ENCODE measurements at places on chromosomes 1 and 21. TPM values are rescaled to one million over a fixed set of nuclear protein-coding genes. Genes with fewer than 3 reads are reported as not detected.

DNA sequence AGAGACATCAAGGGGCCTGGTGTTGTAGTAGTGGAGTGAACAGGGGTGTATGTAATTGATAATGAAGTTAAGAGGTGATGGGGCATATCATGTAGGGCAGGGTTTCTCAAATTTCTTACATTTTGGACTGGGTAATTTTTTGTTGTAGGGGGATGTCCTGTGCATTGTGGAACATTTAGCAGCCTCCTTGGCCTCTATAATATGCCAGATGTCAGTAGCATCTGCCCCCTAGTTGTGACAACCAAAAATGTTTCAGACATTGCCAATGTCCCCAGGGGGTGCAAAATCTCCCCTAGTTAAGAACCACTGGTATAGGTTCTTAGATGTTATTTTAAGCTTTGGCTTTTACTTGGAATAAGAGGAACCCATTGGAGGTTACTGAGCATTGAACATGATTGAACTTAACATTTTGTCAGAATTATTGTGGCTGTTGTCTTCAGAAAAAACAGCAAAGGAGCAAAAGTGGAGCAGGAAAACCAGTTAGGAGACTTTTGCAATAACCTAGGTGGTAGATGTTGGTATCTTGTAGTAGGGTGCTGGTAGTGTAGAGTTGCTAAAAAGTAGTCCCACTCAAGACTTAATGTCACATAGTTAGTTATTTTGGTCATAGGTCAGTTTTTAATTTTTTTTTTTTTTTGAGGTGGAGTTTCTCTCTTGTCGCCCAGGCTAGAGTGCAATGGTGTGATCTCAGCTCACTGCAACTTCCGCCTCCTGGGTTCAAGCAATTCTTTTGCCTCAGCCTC, 6.2 kb downstream of the ZNF326 start:
- no peak for DNase-seq

GRCh38 chr1:208107425-208108212, 136.6 kb downstream of the PLXNA2 start:
- DNase-seq = no peak

DNA sequence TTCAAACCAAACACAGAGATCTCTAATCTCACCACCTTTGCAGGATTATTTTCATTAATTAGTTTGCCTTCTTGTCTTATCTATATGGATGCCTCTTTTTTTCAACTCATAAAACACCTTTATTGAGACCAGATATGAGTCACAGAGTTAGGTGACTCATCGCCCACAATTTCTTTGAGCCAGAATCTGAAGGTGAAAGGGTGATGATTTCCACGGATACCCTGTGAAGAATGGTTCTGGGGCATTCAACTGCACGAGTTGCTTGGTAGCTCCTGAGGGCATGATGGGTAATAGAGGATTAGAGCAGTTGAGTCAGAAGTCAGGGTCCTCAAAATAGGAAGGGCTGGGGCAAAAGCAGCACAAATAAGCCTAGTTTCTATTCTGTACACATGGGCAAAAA, 128.2 kb downstream of the TBX19 start:
- no peak for DNase-seq

GRCh38 chr1:21149430-21149854, 27.3 kb downstream of the EIF4G3 start:
- peak; percentile 82 for DNase-seq

Gene ESPN
- polyA plus RNA-seq = 2.3 TPM

Gene LRRC53
- not detected for polyA plus RNA-seq

Gene ADCY10
- 0.04 TPM for polyA plus RNA-seq

GRCh38 chr1:28458237-28459228, 47.3 kb upstream of the RCC1 start:
- DNase-seq = peak; percentile 20

Gene MYBPH
- polyA plus RNA-seq = 353 TPM

Gene JAM2
- 39.6 TPM for polyA plus RNA-seq

DNA sequence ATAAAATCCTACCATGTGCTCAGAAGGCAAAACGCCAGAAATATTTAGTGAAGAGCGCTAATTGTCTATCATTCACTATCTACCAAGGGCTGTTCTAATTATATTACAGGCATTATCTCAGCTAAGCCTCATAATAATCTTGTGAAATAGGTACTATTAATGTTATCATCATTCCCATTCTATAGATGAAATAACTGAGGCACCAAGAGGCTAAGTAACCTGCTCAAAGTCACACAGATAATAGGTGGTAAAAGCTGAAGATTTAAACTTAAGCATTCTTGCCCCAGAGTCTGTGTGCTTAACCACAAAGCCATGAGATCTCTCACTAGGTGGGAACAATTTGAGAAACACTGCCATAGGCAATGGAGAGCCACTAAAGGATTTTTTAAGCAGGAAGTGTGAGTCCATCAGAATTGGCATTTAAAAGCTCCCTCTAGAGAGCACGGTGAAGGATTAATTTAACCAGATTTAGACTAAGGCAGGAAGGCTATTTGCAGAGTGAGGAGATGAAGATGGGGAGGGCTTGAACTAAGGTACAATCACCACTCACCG, 1.7 kb upstream of the SMAP2 start:
- no peak for DNase-seq

Gene PRDM16
- polyA plus RNA-seq = 1.1 TPM

Gene C8A
- 0.33 TPM for polyA plus RNA-seq

Gene OPRD1
- polyA plus RNA-seq = 0.45 TPM

DNA sequence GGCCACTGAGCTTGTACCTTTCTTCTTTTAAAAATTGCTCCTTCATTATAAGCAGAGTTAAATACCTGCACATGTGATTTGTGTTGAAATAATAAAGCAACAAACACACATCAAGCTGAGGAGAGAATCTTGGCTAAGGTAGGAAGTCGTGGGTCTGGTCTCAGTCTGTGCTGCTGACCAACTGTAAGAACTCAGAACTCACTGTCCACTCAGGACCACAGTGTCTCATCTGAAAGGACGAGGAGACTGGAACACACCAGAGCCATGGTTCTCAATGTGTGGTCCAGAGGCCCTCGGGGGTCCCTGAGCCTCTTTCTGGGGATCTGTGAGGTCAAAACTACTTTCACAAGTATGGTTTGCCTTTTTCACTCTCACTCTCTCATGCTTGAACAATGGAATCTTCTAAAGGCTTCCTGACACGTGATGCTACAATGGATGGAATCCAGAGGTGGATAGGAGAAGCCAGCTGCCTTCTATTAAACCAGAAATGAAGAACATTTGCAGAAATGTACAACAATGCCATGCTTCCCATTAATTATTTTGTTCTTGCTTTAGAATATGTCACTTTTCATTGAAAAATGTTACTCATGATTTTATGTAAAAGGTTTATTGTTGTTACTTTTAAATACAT, 17.3 kb upstream of the ETS2 start:
- peak; percentile 68 for DNase-seq

DNA sequence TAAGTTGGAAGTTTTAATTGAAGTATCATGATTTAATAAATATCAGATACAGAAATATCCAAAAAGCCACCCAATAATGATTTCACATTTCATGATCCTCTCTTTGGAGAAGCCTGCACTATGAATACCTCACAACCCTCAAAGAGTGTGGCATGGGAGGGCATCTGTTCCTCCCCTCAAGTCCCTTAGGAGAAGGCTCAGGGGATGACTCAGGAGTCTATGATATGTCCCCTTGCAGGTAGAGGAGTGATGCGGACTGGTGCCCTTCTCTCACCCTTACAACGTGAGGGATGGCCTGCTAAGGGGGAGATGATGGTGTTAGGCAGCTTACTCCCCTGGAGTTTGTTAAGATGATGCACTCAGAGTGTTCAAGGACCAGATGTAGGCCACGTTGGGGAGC, 303.3 kb upstream of the DUSP10 start:
- DNase-seq = no peak

Gene FCRLB
- polyA plus RNA-seq = 0.35 TPM

DNA sequence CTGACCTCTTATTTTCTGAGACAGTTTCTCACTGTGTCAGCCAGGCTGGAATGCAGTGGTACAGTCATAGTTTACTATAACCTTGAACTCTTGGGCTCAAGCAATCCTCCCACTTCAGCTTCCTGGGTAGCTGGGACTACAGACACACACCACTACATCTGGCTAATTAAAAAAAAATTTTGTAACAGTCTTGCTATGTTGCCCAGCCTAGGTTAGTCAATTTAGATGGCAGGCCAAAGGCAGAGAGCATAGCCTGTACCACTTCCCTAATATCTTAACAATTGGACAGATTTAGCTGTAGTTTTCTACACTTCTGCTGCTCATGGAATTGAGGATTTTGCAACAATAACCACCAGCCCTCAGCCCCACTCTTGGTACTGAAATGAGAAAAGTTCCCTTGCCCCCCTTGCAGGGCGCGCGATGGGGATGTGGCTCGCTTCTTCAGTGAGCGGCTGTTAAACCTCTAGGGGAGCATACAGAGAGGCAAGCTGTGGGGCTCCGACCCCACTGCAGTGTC, 34.9 kb upstream of the PTGFRN start:
- DNase-seq = no peak

DNA sequence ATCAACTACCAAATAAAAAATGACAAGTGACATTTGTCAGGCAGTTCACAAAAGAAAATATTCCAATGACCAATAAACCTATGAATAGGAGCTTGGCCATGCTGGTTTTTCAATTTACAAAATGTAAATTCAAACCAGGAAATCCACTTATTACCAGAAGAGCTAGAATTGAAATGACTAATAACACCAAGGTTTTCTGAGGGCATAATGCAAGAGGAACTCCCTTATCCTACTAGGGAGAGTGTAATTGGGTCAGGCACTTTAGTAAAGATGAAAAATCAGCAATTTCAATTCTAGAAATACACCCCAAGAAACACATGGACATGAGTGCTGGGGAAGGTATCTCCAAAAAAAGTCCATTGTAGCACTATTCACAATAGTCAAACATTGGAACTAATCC, 16.7 kb upstream of the TIAM1 start:
- DNase-seq = no peak

Gene OR2AK2
- not detected for polyA plus RNA-seq

DNA sequence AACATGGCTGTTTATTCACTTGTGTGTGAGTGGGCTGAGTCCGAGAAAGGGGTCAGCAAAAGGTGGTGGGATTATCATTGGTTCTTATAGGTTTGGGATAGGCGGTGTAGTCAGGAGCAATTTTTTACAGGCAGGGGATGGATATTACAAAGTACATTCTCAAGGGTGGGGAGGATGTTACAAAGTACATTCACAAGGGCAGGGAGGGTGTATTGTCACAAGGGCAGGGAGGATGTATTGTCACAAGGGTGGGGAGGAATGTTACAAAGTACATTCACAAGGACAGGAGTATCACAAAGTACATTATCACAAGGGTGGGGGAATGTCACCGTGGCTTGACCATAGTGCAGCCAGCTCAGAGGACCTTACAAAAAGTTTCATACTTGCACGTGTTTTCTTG, 31.1 kb upstream of the ITLN2 start:
- no peak for DNase-seq

GRCh38 chr1:234490793-234491479, 12.0 kb upstream of the TARBP1 start:
- no peak for DNase-seq

GRCh38 chr1:58611861-58612385, 34.9 kb upstream of the TACSTD2 start:
- DNase-seq = no peak

Gene HOOK1
- polyA plus RNA-seq = 3.8 TPM

GRCh38 chr1:25615563-25616094, 962 bp upstream of the MAN1C1 start:
- DNase-seq = peak; percentile 15

DNA sequence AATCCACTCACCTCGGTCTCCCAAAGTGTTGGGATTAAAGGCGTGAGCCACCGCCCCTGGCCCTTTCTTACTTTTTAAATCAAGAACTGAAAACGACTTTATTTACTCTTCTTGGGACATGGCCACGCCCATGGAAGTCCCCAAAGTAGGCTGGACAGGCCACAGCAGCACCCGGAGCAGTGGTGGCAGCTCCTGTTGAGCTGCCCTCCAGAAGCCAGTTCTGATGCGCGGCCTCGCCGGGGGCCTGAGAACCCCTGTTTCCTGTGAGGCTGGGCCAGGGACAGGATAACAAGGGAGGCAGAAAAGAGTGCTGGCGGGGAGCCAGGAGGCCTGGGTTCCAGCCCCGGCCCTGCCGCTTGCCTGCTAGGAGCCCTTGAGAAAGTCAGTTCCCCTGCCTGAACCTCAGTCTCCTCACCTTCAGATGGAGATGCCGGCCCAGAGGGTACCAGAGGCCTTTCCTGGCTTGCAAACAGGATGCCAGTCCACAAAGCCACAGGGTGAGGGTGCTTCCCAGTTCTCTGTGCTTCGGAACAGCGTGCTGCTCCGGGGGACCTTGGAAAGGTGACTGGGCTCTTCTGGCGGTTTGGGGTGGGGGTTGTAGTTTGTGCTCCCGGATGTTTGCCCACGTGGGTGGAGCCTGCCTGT, 59.4 kb downstream of the RUNX3 start:
- DNase-seq = no peak

- peak; percentile 93 for DNase-seq
These were observed 16.5 kb downstream of the MIA3 start for GRCh38 chr1:222634180-222635013.

Data from muscle of leg (tissue), 16 donors.